D341Med (cell line): ENCODE measurements at places on chromosomes 6 and 20.

GRCh38 chr6:92682516-92683398, 736.6 kb downstream of the EPHA7 start:
- no peak for DNase-seq

DNA sequence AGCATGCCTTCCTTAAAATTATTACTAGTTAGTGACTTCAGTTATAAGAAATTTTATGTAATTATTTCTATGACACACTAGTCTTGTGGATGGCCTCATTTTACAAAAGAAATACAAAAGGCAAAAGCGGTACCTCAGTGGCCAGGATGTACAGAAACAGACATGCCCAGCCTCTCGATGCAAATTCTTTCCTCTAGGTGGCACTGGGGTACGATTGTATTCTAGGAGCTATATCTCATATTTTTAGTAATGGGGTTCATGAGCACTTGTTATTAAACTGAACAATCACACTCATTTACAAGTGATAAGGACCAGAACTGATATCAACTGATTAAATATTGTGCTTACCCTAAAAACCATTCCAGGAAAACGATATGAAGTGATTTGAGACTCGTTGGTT, 59.8 kb downstream of the SOD2 start:
- peak; percentile 54 for DNase-seq

DNA sequence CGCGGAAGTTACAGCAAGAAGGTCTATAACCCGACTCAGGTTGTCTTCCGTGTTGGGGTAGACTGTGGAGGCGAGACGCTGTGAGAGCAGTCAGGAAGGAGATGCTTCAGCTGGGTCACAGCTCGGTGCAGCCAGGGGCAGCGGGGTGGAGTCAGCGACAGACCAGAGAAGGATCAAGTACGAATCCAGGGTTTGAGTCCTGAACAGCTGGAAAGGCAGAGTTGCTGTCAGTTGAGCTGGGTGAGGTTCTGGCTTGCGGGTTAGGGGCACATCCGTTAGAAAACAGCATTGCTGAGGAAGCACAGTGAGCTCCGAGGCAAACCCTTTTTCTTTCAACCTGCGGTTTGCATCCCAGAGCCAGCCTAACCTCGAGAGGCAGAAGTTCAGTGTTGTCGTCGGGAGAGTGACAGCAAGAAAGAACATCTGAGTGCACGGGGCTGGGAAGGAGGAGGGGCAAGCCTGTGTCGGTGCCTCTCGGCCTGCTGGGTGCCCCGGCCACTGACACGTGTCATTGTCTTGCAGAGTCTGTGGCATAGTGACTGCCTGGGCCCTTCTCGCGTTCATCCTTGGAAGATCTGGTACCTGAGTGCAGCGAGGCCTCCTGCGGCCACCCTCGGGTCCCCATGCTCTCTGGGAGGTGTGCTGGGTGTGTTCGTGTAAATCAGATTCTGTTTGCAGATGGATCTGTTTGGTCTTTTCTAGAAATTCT, 20.0 kb downstream of the PNLDC1 start:
- DNase-seq = no peak

DNA sequence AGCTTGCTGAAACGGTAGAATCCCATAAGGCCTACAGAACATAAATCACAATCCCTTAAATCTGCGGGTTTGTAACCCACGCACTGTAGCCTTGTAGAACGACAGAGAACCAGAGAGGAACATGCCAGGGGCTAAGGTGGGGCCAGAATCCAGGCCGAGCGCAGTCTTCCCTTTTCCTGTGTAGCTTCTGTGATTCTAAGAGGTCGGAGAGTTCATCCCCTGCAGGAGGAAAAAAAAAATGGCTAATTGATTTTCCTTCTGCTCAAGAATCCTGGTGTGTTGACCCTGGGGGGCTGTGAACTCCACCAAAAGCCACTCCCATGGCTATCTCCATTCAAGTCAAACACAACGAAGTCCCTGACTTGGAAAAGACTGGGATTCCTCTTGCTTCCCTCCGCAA, 96.3 kb downstream of the SPTLC3 start:
- DNase-seq = no peak

- no peak for DNase-seq
Observed at GRCh38 chr6:115870464-115870863, 190.2 kb downstream of the FRK start.

- no peak for DNase-seq
Observed at GRCh38 chr6:28737750-28738395, 185.9 kb downstream of the TRIM27 start.

- no peak for DNase-seq
Observed at GRCh38 chr20:1883986-1884385, 11.2 kb upstream of the SIRPA start.
